HFFc6 (cell line): ENCODE measurements at places on chromosomes 1 and 21.

GRCh38 chr1:108209456-108210108, 9.4 kb upstream of the SLC25A24 start:
- no peak for DNase-seq

GRCh38 chr1:243713470-243714186, 136.4 kb downstream of the AKT3 start:
- DNase-seq = no peak

DNA sequence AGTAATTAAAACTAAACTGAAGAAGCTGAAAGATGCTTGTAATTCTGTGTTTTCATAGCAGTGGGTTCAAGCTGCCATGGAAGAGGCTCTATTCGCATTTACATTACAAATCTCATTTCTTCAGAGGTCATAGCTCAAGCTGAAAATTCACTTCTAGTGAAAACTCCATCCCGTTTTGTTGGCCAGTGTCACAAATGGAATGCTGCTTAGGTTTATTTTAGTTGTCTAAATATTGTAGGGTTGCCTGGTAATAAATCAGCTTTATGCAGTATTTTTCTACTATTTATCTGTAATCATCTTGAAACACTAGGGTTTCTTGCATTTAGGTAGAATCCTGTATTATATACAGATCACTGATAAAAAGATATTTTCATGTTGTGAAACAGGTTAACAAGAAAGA, 240.6 kb downstream of the PTBP2 start:
- DNase-seq = no peak

GRCh38 chr1:193421487-193421886, 235.1 kb upstream of the B3GALT2 start:
- no peak for DNase-seq

DNA sequence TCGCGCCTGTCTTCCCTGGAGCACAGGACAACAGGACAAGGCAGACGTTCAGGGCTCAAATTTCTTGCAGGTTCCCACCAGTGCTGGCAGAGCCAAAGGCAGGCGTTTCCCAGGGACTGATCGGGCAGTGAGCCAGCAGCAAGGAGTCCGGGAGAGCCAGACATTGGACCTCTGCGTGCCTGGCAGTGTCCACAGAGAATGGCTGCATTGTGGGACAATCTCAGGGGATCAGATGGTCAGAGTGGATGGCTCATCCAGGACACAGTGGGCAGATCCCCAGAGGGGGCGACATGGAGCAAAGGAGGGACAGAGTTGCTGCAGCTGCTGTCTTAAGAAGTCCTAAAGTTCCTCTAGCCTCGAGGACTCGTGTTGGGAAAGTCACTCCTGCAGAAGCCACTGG, 4.6 kb downstream of the TMEM63A start:
- DNase-seq = peak; percentile 44

- DNase-seq = peak; percentile 35
These were observed 11.7 kb upstream of the EPS8L3 start for GRCh38 chr1:109775398-109775797.

DNA sequence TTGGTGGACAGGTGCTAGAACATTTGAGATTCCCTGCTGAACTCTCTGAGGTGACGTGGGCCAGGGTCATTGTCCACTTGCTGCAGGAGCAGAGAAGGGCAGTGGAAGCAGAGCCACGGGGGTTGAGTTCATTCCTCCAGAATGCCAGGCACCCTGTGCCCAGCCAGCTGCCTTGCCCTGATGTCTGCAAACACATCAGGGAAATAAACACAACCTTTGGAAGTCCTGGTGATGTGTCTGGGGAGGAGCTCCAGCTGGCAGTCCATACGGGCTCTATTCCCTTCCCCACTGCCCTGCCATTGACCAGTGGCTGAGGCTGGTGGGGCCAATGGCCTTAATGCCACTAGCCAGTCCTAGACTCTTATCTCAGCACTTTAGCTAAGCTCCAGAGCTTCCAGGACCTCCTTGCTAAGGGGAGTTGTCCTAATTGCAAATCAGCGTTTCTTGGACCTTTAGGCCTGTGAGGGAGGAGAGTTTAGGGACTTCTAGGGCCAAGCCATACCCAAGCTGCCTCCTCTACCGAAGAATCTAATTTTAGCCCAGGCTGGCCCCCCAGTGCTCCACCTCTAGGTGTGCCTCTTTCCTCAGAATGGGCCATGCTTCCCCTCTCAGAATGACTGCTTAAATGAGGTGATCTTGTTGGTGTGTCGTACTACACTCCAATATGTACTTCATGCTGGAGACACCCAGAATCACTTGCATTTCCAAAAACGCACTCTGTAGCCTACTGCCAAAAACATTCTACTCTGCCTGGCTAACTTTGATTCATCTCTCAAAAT, 25.9 kb upstream of the MFSD2A start:
- no peak for DNase-seq
